ENCODE measurements at places on chromosomes 16 and 17.

DNA sequence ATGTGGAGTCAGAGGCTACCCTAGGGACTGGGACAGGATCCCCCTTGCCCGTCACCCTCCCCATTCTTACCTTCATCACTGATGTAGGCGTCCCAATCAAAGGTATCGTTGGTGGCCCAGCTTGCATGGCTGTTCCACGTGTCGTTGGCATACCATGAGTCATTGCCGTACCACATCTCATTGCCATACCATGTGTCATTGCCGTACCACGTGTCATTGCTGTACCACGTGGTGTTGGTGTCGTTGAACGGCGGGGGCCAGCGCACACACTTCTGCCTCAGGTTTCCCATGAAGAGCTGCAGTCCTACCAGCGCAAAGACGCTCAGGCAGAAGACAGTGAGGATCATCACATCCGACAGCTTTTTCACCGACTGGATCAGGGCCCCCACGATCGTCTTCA, 4.8 kb downstream of the SCN4A start:
- no peak for DNase-seq

- DNase-seq, result no peak
Measured at GRCh38 chr17:38920374-38921291, 4.8 kb upstream of the LASP1NB start.

GRCh38 chr17:37488607-37489196, 989 bp upstream of the DUSP14 start:
- peak; percentile 60 for DNase-seq

DNA sequence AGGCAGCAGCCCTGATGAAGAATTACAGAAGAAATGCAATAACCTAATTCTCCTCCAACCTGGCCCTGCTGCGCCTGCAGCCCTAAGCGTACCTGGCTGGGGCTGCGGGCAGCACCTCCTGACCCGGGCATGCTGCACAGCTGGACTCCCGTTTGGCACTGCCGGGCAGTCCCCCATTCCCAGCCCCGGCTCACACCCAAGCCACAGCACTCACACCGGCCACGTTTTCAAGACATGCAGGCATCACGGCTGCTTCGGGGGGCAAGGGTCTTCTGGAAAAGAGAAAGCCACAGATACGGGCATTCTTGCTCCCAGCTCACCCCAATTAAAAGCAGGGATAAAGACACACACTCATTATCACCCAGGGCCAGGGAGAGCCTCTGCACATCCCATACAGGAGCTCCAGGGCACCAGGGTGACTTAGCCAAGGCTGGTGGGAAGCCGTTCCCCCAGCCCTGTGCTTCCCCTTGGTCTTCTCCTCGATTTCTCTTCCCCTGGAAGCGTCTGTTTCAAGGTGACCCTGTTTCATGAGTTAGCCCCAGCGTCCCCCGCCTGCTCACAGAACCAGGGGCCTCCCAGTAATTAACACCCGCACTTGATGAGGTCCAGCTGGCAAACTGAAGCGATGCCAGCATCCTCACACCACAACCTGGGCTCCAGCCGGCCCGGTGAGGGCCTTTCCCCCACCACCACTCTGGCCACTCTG, 216.7 kb downstream of the C16orf78 start:
- no peak for DNase-seq

- no peak for DNase-seq
Measured at GRCh38 chr16:54540525-54541180, 254.1 kb upstream of the IRX3 start.

DNA sequence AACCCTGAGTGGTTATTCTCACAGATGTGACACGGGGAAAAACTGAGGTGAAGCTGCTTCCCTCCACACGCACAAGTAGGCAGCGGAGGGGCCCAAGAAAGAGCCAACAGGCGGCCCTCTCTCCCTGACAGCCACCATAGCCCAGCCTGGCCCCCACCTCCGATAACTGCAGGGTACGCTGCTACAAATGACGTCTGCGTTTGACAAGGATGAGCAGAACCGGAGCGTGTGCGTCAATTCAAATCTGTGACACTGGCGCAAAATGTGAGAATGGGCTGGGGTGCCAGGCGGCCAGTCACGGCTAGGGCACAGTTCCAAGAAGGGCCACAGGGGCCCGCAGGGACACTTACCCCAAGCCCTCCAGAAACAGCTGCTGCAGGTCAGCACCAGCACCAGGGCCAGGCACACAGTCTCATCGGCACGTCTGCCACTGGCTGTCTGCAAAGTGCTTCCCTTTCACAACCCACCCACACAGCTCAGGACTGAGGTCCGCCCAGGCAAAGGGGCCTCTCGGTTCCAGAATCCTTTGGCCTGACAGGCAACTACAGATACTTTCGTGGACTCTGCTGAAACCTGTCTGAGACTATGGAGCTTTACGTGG, 14.4 kb downstream of the AXIN1 start:
- DNase-seq, result no peak

DNA sequence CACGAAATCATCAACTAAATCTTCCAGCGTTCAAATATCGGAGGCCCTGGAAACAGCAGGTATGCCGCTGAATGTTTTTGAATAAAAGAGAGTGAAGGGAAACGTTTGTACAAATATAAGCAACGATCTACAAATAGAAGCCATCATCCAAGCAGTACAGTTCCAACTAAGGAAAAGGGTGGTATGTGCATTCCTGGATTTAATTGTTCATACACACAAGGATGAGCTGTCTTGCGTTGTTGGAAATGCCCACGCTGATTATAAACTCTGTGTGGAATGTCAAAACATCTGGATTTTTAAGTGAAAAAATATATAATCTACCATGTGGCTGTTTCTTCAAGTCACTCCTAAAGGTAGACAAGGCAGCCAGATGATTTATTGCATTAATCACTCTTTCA, 191.8 kb upstream of the HSBP1 start:
- DNase-seq, result no peak

- DNase-seq, result no peak
Measured at GRCh38 chr17:17834974-17835373, 1.8 kb downstream of the SREBF1 start.

DNA sequence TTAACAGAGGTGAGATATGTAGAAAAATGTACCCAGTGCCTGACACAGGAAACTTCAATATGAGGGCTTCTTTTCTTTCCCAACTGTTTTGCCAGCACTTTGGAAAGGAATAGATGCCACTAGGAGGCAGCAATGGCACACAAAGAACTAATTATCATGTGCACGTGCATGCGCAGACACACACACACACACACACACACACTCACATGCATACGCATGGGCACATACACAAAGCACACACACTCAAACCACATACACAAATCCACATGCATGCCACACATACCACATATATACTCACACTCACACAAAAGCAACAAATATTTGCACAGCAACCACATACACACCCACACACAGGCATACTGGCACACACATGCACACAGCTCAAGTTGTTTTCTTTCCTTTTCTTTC, 8.8 kb upstream of the CEP112 start:
- DNase-seq, result no peak

Measured in stimulated activated CD8-positive, alpha-beta memory T cell treated with anti-CD3 and anti-CD28 coated beads, Interleukin-15, amount 100 ng/mL, for 4 hours (primary cell).